ENCODE measurements at places on chromosomes 5 and 9.

DNA sequence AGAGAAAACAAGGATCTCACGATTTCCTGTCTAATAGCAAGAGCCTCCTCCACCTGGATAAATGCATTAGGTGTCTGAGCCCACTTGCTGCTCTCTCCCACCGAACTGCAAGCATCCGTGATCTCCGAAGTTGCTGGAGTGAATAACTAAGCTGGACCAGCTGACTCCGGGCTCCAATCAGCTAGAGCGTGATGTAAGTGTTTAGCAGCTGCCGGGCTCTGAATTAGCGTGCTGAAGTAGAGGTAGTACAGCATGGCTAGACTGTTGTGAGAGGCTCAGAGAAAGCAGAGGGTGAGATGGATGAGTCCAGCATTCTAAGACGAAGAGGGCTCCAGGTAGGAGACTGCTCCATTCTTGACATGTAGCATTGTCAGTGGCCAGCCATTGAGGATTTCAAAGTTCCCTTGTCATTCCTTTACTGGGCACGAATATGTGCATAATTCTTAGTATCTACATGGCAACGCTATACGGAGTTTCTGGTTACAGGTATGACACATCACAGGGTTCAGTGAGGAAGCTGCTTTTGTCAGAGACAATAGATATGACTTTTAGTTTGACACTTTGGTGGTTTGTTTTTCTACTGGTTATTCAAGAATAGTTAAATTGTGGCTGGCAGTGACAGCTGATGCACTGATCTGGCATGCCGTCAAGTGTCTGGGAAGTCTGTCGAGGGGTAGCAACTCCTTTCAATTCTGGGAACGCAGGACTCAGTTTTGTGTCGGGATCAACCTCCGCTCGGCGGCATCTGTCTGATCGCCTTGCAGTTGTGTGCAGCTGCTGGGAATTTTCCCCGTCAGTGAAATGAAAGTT, 232.6 kb downstream of the MAST4 start:
- DNase-seq: no peak

DNA sequence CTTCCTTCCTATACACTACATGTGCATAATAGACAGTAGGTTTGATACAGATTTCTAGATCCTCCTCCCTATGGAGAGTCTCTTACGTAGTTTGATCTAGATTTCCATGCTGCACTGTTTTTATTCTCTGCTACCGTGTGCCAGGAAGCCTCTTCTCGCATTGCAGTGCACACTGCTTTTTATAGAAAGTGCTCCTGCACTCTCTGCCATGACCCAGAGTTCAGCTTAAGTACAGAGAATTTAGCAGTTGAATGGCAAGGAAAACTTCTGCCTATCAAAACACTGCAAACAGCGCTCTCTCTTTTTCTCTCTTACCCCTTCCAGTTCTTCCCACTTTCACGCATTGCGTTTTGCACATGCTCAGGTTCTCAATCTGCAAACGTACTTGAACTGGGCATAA, 187.4 kb downstream of the ARHGAP26 start:
- DNase-seq: no peak

GRCh38 chr5:35016174-35017051, 31.3 kb downstream of the AGXT2 start:
- no peak for DNase-seq

GRCh38 chr9:72443855-72444254, 77.6 kb upstream of the TMC1 start:
- peak; percentile 35 for DNase-seq

DNA sequence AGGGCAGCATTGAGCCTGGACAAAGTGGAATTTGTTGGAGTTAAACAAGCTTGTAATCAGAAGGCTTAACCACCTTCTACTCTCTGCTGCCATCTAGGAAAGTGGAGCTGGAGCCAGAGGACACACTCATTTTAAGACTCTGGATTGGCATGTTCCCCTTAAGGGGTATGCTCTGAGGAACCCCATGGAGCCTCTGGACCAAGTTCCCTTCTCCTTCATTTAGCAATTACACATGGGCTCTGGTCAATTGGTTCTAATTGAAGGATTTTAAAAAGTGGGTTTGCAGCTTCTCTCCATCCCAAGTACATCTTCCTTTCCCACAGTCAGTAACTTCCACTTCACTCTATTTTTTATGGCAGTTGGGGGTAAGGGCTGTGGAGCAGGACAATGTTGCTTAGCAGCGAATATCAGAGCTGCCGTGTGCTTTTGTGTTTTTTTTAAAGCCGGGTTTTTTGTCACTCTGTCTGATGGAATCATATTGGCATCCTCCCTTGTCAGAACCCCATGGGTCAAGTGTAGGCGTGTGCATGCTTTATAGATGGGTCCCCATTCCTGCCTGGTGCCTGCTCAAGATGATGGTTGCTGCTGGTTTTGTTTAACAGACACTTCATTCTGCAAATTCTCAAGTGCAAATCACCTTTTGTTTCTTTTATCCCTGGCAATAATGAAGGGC, 330.7 kb upstream of the ADAMTSL1 start:
- no peak for DNase-seq

GRCh38 chr9:21904776-21905175, 89.4 kb downstream of the CDKN2A start:
- DNase-seq: no peak

- DNase-seq: no peak
Observed at GRCh38 chr9:75152416-75152815, 64.1 kb downstream of the OSTF1 start.

DNA sequence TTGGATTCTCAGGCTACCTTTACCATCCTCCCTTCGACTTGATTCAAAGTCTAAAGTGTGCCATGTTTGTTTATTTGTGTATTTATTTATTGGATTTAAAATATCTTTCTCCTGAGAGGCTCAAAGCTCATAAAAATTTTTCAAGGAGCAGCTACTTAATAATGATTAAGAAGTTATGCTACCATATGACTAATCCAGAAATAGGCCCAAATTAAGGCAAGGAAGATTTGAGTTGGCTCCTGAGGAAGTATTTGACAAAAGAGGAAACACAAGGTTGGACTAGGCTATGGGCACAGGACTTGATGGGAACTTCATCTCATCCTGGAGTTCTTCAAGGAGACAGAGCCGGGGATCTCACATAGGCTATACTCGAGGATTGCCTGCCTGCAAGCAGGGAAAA, 22.4 kb upstream of the PPP2CA start:
- DNase-seq: no peak

GRCh38 chr9:126973651-126974529, 59.3 kb downstream of the RALGPS1 start:
- DNase-seq: no peak

DNA sequence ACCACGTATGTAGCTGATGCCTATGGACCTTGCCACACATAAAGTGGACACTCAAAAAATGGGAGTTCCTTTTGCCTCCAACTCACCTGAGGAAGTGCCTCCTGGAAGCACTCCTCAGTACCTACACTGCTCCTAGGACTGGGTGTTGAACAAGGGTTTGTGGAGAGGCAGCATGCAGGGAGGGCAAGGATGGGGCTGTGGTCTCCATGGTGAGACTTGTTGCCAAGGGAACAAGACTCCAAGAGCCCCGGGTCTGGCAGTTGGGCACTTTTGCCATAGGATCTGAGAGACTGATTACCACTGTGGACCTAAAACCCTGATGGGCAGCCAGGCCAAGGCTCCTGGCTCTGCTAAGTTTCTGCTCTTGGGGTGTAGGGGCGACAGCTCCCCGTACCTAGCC, 6.9 kb upstream of the NR5A1 start:
- DNase-seq: no peak

Measured in SW 1271 (cell line).